ENCODE measurements at places on chromosomes 7 and 10.

DNA sequence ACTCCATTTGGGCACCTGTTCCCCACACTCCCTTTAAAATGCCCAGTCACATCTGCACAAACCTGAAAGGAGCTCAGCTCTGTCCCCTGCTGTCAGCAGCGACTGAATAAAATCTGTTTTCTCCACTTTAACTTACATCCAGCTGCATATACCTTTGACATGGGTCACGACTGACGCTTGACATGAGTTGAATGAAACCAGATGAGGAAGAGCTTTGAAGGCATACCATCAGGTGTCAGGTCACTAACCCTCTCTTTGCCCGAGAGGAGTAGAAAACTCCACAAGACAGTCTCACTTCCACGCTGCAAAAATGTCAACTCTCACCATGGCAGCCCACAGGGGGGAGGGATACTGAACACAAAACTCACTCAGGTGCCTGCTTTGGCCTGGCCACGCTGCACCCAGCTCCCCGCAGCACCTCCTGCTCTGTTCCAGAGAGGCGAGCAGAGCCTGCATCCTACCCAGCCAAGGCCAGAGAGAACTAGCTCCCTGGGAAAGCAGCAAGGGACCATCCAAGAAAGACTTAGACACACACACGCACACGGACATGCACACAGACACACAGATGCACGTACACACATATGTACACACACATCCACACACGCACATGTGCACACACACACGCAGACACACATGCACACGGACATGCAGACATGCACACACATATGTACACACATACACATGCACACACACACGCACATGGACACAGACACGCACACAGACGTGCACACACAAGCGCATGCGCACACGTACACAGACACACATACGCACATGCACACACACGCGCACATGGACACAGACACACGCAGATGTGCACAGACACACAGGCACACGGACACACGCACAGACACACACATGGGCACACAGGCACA is 191.0 kb downstream of the MAD1L1 start:
- no peak for DNase-seq

DNA sequence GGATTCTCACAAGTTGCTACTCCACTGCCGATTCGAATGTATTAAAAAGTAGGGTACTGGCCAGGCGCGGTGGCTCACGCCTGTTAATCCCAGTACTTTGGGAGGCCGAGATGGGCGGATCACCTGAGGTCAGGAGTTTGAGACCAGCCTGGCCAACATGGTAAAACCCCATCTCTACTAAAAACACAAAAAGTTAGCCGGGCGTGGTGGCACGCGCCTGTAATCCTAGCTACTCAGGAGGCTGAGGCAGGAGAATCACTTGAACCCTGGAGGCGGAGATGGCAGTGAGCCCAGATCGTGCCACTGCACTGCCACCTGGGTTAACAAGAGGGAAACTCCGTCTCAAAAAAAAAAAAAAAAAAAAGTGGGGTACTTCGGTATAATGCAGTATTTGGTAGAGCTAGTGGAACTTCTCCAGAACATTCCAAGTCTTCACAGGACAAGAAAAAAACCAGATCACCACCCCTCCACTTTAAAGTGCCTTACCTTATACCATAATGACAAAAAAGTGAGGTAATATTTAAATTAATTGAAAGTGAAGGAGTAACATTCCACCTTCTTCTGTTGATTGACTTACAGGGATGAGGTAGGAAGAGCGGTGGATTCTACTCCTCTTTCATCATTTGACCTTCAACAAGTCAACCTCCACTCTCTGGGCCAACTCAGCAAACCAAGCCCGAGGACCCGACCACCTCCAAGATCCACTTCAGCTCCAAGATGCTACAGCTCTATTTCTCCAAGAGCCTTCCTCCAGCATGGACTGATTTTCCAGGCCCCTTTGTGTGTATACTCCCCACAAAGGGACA is 2.0 kb downstream of the BAZ1B start:
- no peak for DNase-seq

- no peak for DNase-seq
Observed at GRCh38 chr7:105839266-105839665, 37.1 kb downstream of the ATXN7L1 start.

GRCh38 chr10:71717551-71717951 is 2.0 kb downstream of the C10orf105 start:
- DNase-seq = no peak

DNA sequence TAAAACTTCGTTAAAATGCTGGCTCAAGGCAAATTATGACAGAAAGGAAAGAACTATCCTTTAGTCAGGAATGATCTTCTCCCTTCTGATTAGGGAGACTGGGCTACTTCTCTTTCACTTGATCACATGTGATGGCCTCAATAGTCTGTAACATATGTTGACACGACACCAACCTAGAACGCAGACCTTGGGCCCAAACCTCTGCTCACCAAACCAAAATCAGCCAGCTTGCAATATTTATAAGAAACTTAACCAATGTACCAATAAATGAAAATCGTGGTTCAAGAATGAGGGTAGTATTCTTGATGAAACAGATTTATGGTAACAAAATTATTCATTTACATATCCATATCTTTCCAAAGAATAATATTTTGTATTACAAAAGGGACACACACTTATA is 361.6 kb downstream of the SORCS1 start:
- DNase-seq = no peak

GRCh38 chr7:16646472-16647072 is 591 bp downstream of the BZW2 start:
- no peak for DNase-seq

GRCh38 chr7:157769086-157769485 is 432.3 kb downstream of the DNAJB6 start:
- no peak for DNase-seq

- DNase-seq = no peak
Observed at GRCh38 chr10:77555591-77556212, 81.9 kb downstream of the KCNMA1 start.

- DNase-seq = no peak
Observed at GRCh38 chr7:41201021-41201420, 501.9 kb downstream of the INHBA start.

- DNase-seq = peak; percentile 15
Observed at GRCh38 chr10:95792874-95793285, 36.9 kb downstream of the ENTPD1 start.
